Upper lobe of right lung (tissue), 1 donor: ENCODE measurements at places on chromosomes 1 and 21.

- no peak for DNase-seq
Measured at GRCh38 chr21:46474382-46474781, 15.7 kb downstream of the DIP2A start.

- DNase-seq, result no peak
Measured at GRCh38 chr1:55484173-55484572, 269.0 kb upstream of the USP24 start.

- DNase-seq, result no peak
Measured at GRCh38 chr1:58443986-58444868, 102.3 kb downstream of the OMA1 start.

DNA sequence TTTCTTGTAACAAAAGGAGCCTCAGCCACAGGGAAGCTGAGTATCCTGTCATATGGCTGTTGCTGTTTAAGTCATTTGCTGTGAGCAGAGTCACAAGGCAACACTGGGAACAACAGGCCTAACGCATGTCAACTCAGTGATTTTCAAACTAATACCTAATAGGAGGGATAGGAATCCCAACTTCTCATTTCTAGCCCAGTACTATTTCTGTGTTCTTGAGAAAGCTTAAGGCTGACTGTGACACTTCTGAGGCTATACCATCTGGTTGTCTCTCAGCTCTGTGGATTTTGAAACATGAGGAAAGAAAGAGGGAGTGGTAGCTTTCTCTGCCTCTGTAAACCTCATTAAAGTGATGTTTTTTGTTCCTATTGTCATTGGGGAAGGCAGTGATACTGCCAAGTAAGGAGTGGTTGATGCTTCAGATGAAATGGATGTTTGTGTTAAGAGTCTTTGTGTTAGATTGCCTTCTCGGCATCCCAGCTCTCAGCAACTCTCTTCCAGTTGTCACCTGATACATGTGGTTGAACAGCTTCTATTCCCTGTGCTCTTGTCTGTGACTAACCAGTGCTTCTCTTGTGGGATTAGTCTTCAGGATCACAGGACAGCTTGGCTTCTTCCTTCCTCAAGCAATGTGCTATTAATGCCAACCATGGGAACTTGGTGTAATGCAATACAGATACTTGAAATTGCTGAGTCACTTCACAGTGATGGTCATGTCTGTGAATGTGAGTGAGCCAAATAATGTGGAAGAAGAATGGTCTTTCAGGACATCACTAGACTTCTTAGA lies 166.8 kb upstream of the IVNS1ABP start:
- no peak for DNase-seq

GRCh38 chr1:245609354-245610150 lies 454.8 kb downstream of the KIF26B start:
- no peak for DNase-seq

DNA sequence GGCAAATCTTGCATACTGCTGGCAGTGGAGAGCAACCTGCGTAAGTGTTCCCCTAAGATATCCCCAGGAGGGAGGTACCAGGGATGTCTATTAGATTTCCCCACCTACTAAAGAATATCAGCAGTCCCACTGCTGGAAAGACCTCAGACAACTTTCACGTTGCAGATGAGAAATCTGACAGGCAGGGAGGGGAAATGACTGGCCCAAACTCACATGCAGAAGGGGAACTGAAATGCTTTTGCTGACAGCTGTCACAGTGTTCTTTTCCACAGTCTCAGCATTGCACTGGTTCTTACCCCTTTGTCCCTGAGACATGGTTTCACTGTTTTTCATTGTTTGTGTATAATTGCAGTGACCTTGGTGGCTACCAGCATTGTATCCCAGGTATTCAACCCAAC lies 84.8 kb upstream of the ATP1A1 start:
- DNase-seq, result no peak

DNA sequence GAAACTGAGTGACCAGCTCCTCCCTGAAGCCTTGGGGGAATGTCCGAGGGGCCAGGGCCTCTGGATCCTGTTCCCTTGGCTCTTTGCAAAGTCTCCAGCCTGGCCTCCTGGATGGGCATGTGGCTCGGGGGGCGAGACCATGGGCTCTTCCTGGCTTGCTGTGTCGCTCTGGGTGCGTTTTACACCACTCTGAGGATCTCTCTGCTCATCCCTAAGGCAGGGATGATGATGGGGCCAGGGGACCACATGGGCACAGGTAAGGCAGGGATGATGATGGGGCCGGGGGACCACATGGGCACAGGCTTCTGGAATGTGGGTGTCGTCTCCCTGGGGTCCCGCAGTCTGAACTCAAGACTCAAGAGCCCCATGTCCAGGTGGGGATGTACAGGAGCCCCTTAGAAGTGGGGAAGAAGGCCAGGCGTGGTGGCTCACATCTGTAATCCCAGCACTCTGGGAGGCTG lies 17.7 kb downstream of the TP73 start:
- peak; percentile 45 for DNase-seq

GRCh38 chr1:64269558-64269884 lies 66.1 kb downstream of the UBE2U start:
- DNase-seq, result no peak

GRCh38 chr1:228306275-228307217 lies 98.7 kb downstream of the OBSCN start:
- DNase-seq, result peak; percentile 55

DNA sequence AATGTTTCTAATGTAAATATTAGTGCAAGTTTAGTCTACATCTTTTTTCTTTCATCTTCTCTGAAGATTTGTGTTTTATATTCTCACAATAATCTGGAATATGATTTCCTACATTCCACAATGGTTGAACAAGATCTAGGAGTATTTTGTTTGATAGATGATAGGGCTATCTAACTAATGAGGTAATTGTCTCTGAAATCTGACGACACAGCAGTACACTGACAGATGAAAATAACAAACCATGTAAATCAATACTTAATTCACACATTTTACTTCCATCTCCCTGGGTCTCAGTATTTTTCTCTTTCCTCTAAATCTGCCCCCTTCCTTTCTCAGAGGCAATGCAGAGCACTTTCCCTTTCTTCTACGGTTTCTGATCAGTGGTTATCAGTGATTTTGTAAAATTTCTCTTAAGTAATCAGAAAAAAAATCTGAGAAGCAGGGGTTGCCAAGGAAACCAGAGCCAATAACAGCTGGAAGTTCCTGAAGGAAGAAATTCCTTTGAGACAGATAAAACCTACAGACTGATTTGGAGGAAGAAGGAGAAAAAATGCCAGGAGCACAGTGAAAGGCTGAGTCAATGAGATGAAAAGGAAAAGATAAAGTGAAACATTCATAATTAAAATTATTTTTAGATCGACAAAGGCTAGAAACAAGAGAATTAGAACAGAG lies 7.3 kb upstream of the ANKRD13C start:
- DNase-seq, result no peak

DNA sequence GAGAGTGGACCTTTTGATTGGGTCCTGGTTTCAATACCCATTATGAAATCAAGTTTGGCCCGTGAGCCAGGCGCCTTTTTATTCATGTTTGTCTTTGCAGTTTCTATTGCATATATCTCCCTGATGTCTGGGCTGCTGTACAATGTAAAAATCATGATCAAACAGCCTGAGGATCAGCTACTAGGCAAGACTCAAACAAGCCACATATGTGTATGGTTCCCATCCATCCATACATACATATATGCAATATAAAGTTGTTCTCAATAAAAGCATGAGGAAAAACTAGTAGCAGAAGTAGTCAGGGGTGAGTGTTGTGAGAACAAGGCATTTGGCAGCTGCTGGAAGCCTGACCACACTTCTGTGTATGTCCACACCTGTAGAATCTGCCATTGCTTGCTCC lies 562.4 kb upstream of the USP24 start:
- DNase-seq, result no peak
